Dermis microvascular lymphatic vessel endothelial cell (primary cell): ENCODE measurements at places on chromosomes 1 and 21. TPM values are rescaled to one million over a fixed set of nuclear protein-coding genes. Genes with fewer than 3 reads are reported as not detected.
A peak's percentile ranks its signal among the peaks of the same experiment; 100 is the strongest.

DNA sequence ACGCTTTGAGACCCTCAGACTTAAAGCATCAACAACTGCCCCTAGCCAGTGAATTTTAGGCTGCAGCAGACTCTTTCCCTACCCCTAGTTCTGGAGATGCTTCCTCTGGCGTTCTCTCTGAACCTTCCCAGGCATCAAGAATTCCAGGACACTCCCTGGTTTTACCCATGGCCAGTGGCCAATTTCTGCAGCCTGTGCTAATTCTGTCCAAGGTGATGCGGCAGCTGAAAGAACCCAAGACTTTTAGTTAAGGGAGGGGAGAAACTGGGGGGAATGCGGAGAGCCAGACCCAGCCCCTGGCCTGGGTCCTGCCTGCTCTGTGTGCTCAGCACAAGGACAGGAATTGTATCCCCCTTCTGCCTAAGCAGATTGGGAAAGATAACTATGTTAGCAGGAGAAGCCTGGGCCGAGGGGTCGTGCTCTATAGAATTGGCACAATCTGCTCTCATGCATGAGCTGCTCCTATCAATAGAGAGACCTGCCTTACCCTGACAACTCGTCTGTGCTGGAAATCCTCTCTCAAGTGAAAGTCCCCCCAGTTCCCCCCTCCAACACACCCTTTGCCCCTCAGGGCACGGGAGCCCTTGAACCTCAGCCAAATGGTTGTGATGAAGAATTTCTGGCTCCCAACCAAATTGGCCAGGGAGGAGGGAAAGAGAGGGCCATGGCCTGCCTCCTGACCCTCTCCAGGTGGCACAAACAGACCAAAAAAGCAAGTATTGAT, 5.4 kb upstream of the GJA8 start:
- no peak for DNase-seq

Gene F13B
- total RNA-seq = not detected in 2 replicates

DNA sequence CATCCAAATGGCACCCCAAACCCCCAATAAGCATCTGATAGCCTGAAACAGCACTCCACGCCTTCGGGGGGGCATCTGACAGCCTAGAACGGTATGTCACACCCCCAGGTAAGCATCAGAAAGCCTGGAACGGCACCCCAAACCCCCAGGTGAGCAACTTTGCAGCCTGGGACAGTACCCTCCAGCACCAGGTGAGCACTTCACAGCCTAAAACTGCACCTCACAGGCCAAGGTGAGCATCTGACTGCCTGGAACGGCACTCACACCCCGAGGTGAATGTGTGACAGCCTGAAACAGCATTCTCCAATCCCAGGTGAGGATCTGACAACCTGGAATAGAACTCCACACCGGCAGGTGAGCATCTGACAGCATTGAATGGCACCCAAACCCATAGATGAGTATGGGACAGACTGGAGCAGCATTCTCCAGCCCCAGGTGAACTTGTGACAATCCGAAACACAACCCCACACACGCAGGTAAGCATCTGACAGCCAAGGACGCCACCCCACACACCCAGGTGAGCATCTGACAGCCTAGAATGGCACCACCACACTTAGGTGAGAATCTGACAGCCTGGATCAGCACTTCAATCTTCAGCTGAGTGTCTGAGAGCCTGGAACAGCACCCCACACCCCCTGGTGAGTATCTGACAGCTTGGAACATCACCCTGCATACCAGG, 18.3 kb upstream of the MMEL1 start:
- no peak for DNase-seq

Gene AMPD1
- not detected in 2 replicates for total RNA-seq

DNA sequence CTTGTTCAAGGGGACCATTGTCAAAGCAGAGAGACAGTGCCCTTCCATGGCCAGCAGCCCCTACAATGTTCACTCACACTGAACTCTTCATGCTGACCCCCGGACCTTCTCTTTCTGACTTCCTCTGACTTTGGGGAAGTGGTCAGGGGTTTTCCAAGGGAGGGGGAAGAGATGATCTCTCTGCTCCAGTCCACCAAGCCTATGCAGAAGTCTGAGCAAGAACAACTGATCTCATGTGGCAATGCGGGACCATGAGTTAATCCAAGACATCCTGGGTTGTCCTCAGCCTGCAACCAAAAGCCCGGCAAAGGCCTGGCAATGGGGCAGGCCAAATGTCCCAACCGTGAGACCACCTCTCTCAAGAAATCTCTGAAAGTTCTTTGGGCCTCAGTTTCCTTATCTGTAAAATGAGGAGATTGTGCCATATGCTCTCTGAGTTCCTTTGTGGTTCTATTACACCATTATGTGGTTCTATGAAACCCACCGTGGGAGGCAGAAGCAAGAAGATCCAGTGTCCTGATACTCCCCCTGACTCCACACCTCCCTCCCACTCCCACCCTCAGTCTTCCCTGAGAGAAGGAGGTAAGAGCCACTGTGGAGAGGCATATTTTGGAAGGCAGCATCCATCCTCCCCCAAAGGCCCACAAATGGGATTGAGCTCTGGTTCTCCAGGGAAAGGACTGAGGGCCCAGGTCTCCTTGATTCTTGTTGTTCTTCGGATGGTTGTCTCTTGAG, 11.8 kb upstream of the ARHGEF2 start:
- no peak for DNase-seq

DNA sequence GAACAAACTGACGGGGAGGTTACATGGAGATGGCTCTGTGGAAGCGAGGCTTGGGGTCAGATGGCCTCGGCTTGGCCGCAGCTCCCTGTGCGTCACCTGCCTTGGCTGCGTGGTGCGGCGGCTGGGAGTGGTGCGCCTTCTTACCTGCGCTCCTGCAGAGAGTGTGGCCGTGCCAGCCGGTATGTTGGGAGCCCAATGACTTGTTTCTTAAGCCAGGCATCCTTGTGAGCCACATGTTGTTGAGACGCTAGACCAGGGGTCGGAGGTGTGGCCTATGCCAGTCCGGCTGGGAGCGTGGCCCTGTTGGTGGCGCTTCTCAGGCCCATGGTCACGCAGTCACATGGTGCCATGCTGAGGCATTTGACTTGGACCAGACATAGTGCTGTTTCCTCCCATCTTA, 10.5 kb downstream of the SLX9 start:
- no peak for DNase-seq

Gene TMEM51
- total RNA-seq = 6.7 and 13.4 TPM in 2 replicates

Gene TMEM52
- total RNA-seq = 0.13 TPM in 2 replicates

DNA sequence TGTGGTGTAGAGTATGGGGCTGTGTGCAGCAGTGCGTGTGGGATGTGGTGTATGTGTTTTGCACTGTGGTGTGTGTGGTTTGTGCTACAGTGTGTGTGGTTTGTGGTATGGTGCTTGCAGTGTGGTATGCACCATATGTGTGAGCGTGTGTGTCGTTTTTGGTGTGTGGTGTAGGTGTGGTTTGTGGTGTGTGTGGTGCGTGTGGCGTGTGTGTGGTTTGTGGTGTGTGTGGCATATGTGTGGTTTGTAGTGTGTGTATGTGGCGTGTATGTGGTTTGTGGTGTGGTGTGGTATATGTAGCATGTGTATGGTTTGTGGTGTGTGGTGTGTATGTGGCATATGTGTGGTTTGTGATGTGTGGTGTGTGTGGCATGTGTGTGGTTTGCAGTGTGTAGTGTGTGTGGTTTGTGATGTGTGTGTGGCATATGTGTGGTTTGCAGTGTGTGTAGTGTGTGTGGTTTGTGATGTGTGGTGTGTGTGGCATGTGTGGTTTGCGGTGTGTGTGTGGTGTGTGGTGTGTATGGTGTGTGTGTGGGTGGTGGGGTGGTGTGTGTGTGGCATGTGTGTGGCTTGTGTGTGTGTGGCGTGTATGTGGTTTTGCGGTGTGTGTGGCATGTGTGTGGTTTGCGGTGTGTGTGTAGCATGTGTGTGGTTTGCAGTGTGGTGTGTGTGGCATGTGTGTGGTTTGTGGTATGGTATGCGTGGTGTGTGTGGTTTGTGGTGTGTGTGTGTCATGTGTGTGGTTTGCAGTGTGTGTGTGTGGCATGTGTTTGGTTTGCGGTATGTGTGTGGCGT, 53.5 kb upstream of the TRAPPC10 start:
- DNase-seq = no peak

DNA sequence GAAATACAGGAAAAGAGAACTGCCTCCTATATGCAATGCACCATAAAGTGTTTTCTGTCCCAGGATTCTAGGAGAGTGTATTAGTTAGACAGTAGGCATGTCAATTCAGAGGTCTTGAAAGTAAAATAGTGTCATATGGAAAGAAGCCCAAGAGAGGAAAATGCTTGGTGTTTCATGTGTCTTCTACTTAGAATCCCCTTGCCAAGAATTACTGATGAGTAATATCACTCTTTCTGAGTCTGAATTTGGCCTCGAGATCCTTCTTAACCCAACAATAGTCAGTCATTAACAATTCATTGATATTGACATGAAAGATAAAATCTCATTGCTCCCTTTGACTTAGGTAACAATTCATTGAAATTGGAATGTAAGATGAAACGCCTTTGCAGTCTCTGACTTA, 972.2 kb downstream of the TTLL7 start:
- DNase-seq = no peak

Gene TMPRSS2
- total RNA-seq = not detected in 2 replicates

GRCh38 chr21:36347962-36348328, 27.9 kb downstream of the MORC3 start:
- DNase-seq = no peak

DNA sequence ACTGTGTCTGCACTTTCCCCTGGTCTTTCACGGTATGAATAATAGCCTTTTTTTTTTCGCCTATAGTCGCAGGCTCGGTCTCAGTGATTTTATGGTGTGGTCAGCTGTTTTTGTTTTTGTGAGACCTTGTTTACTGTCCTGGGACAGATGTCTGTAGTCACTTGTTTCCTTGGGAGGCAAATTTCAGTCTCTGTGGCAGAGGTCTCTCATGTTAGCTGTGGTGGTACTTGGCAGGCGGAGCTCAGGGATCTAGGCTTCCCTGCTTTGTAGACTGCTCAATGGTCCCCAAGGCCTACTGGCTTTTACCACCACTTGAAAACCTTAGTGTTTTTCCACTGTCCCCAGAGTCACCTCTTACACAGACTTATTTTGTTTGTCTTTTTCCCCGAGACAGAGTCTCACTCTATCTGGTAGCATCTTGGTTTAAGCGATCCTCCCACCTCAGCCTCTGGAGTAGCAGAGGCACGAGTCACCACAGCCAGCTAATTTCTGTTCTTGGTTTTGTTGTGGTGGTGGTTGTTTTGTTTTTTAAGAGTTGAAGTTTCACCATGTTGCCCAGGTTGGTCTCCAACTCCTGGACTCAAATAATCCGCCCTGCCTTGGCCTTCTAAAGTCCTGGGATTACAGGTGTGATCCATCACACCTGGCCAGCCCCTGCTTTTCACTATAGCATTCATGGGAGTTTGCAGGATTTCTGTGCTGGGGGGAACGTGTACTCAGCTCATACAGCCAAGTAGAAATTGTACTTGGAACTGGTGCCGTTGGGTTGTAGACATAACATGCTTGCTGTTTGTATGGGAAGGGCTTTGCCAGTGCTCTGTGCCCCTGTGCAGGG, 10.3 kb downstream of the RNU1-2 start:
- no peak for DNase-seq

- no peak for DNase-seq
Observed at GRCh38 chr1:60895252-60895651, 187.1 kb upstream of the NFIA start.

DNA sequence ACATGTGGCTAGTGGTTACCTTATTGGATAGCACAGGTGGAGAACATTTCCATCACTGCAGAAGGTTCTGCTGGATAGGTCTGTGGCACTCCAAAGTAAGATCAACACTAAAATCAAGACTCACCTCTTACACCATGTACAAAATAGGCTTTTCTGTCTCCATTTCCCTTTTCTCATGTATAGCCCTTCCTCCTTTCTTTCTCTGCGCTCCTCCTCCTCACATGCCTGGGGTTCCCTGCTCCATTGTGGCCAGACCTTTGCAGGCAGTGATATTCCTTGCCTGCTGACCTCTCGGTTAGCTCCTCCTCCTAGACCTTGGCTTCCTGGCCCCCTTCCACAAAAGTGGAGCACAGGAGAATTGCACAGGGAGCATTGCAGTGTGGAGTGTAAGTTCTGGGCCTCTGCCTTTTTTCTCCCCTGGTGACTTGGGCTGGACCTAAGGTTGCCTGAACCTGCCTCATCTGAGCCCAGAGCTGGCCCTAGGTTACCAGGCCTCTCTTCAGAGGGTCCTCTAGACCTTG, 33.2 kb upstream of the RBM15 start:
- DNase-seq = no peak

Gene S100A6
- total RNA-seq = 377 and 1,309 TPM in 2 replicates

DNA sequence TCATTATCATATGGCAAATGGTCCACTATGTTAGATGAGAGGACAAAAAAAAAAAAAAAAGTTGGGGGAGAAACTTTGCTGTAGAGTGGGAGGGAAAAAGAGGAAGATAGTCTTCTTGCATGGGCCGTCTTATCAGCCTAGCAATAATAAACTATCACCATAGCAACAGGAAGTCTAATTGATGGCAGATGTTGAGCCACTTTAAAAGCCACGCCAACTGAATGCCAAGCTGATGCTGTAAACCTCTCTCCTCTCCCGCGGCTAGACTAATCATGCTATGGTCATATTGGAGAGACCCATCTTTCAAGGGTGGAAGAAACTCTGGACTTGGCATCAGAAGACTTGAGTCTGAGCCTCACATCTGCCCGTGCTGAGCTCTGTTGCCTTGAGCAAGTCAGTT, 122.2 kb upstream of the HOOK1 start:
- DNase-seq = no peak

Gene INSRR
- not detected in 2 replicates for total RNA-seq

Gene OR2M3
- total RNA-seq = not detected in 2 replicates

Gene TSTD1
- 6.0 and 6.7 TPM in 2 replicates for total RNA-seq

- no peak for DNase-seq
Observed at GRCh38 chr1:94276988-94277434, 39.6 kb upstream of the ARHGAP29 start.

DNA sequence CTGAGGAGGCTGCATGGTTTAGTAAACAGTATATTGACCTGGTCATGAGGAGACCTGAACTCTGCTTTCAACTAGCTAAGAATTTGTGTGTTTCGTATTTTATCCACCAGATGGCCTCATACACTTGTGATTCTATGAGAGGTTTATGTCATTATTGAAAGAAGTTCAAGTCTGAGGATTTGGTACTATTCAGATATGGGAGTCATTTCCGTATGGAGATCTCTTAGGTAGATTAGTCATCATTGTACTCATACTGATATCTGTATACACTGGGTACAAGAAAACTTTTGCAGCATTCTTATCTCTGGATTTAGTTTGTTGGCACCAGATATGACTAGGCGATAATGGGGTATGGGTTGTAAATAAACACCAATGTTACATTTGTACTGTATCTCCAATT, 26.6 kb downstream of the ATF6 start:
- DNase-seq = peak; percentile 60

GRCh38 chr1:161195171-161195570, 3.7 kb downstream of the ADAMTS4 start:
- DNase-seq = no peak

GRCh38 chr1:77958850-77959249, 20.0 kb downstream of the FUBP1 start:
- DNase-seq = no peak

- DNase-seq = no peak
Observed at GRCh38 chr1:178477841-178478240, 18.9 kb downstream of the CLEC20A start.
